ENCODE measurements at places on chromosomes 11 and 22.

GRCh38 chr11:76444065-76444383 is 794 bp upstream of the EMSY start:
- no peak for DNase-seq

DNA sequence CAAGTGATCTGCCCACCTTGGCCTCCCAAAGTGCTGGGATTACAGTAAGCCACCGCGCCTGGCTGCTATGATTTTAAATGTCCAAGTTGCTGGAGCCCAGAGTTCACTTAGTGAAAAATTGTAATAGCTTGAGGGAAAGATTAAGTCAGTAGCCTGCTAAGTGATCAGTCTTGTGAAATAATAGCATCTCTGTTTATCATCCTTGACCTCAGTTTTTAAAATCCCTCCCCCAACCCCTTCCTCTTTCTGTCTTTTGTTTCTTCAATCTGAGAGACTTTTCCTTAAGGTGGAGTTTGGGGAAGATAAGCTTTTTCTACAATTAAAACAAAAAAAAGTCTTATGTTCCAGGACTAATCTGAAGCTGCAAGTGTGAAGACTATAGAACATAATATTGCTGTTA is 6.4 kb downstream of the HIPK3 start:
- no peak for DNase-seq

- no peak for DNase-seq
Observed at GRCh38 chr11:126162306-126163030, 49.0 kb downstream of the RPUSD4 start.

DNA sequence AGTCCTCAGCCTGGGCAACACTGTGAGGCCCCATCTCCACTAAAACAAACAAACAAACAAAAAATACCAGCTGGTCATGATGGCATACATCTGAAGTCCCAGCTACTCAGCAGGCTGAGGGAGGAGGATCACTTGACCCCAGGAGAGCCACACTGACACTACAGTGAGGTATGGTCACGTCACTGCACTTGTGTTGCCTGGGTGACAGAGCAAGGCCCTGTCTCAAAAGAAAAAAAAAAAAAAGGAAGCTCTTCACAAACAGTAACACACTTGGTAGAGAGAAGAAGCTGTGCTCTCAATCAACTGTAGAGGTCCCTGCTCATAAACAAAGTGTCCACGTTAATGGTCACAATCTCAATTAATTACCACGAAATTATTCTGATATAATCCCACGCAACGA is 401.6 kb upstream of the CCDC90B start:
- DNase-seq: no peak

DNA sequence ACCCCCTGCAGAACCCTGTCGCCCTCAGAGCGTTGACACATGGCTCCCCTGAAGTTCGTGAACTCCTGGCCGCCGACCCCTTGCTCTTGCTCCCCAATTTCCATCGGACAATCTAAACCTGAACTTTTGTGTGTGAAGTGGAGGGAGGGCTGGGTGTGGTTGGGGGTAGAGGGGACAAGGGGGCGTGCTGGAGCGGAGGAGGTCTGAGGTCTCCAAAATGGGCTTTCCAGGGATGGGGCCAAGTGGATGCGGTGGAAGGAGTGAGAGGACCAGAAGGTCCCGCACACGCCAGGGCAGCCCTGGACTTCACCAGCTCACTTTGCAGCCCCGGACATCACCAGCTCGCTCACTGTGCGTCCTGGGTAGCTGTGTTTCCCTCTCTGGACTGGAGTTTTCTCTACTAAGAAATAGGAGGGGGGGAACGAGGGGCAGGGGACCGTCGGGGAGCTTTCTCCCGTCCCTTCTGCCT is 18.6 kb downstream of the CREB3L1 start:
- DNase-seq: no peak

DNA sequence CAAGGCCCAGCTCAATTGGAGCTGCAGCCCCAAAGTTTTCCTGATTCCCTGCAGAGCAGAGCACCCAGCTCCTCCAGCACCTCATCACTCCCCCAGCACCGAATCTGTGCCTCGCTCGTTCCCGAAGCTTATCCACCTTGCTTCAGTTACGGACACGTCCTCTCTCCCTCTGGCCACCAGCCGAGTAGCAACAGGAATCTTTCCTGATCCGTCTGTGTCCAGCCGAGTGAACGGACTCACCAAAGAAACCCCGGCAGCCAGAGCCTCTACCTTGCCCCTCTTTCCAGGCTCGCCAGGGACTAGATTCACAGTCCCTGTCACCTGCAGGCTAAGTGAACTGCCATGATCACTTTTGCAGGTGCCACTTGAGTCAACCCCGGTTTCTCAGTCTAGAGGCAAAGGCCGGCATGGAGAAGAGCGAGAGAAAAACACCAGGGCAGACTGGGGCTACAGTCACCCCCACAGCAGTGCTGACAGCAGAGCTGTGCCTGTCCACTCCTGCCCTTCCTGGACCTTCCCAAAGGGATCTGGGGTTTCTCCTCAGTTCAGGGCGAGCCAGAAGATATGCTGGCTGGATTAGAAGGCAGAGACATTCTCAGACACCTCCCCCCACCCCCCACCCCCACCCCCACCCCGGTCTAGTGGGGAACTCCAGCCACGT is 32.3 kb downstream of the BID start:
- DNase-seq: no peak

DNA sequence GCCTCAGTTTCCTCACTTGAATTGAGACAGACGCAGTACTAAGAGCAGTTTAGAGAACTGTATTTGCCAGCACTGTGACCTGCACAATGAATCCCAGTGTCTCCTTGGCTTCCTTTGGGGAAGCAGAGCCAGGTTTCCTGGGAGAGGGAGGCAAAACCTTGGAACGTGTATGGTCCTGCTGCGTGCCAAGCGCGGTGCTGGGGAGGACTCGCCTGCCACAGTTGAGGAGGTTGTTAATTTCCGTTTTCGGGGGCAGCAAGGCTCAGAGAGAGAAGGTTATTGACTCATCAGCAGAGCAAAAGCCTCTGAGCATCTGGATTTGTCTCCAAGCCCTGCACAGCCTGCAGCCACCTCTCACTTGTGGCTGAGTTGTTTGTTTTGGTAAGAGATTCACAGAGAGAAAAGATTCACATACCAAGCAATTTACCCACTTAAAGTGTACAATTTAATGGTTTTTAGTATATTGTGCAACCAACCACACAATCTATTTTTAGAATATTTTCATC is 10.8 kb downstream of the SYT12 start:
- DNase-seq: no peak

GRCh38 chr11:47123094-47123493 is 53.6 kb downstream of the ARFGAP2 start:
- DNase-seq: no peak

DNA sequence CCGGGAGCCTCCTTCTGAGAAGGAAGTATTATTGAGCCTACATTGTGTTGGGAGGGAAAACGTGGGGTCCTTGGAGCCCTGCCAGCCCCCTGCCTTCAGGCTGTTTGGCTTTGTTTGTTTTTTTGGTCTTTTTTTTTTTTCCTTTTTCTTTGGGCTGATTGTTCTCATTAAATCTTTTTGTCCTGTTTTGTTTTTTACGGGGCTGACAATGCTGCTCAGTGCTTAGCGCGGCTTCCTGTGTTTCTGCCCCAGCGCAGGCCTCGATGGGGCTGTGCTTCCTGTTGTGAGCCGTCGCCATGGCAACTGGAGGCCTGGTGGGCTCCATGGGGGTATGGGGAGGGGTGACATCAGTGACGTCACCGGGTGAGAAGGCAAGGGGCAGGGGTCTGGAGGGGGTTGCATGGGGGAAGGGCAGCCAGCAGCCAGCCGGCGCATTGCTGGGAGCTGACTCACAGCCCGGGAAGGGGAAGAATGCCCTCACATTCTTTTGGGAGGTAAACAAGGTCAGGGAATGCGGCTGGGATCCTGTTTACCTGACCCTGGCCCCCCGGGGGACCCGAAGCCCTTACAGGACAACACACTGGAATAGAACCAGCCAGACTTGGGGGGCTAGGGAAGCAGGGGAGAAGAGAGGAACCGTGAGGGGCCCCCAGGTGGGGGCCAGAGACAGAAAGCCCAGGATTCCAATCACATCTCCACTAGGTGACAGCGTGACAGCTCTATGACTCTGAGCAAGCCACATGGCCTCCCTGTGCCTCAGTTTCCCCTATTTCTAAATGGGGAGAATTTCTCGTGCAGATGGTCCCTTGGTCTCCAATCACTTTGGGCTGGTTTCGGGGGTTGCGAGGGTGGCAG is 22.2 kb upstream of the CBX7 start:
- DNase-seq: peak; percentile 70

DNA sequence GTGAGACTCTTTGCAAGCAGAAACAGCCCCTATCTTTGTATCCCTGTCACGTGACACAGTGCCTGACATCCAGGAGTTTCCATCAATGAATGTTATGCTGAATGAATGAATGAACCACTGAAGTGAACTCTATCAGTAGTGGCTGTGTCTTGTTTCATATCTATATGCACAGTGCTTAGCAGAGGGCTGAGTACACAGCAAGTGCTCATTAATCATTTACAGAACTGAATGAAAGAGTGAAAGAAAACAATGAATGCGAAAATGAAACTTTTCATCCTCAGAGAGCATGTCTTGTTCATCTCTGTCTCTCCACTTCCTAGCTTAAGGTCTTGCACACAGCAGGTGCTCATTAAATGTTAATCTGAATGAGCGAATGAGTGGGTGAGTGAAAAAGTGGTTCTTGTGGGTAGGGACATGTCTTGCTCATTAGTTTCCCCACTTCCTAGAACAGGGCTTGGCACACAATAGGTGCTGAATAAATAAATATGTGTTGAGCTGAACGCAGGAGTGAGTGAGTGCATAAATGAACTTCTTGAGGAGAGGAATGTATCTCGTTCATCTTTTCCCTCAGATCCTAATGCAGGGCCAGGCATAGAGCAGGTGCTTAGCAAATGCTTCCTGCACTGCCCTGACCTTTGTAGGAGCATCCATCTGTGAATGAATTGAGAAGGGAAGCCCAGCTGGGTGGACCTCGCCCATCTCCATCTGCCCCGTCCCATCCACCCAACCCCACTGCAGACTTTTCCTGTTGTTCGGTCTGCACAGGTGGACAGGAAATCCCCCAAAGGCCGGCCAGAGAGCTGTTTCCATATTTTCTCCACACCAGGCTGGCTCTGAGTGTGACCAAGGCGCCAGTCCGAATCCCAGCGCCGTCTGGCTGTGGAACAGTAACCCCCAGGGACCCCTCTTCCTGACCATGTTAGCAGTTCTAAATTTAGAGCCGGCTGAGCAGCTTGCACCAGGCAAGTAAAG is 113.4 kb upstream of the CRYBB3 start:
- peak; percentile 41 for DNase-seq

DNA sequence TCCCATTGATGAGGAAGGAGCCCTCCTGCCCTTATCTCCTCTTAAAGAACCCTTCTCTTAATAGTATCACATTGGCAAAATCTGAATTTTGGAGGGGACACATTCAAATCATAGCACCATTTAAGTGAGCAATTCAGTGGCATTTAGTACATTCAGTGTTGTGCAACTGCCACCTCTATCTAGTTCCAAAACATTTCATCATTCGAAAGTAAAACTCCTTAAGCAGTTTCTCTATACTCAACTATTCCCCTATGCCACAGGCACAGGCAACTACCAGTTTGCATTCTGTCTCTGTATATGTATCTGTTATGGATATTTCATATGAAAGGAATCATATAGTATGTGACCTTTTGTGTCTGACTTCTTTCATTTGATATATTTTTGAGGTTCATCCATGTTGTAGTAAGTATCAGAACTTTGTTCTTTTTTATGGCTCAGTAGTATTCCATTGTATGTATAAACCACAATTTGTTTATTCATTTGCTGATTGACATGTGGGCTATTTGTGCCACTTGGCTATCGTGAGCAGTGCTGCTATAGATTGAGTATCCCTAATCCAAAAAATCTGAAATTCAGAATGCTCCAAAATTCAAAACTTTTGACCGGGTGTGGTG is 22.9 kb downstream of the FAR1 start:
- DNase-seq: no peak

GRCh38 chr11:122181372-122181771 is 65.4 kb upstream of the BLID start:
- no peak for DNase-seq

DNA sequence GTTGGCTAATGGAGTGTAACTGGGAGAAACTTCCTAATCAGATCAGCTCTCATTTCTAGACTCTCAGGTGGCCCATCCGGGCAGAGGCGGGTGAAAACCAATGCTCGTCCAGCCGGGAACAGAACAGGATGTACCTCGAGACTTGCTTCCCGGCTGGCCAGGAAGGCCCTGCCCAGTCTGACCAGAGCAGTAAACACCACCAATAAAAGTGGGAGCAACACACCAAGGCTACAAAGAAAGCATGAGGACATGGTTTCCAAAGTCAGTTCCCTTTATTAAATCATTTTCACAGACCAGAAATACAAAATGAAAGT is 940 bp upstream of the TNKS1BP1 start:
- no peak for DNase-seq

DNA sequence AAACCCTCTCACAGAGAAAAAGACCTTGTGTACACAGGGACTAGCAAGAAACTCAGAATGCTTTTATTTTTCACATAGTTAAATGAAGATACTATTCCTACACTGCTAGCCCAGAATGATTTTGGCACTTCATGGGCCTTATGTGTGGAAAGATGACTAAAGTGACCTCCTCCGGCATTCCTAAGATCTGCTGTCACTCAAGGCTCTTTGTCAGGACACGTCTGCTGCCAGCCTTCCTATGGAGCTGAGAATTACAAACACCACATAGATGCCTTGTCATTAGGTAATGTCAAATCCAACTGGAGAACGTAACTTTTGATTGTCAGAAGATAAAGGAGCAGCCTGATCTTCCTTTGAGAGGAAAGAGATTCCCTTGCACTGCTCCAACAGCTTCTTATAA is 249.1 kb downstream of the FAT3 start:
- no peak for DNase-seq

GRCh38 chr22:24177456-24177855 is 3.8 kb upstream of the SUSD2 start:
- DNase-seq: no peak

- no peak for DNase-seq
Observed at GRCh38 chr11:62788991-62789390, 1.8 kb downstream of the TMEM179B start.

- DNase-seq: no peak
Observed at GRCh38 chr11:79173615-79174014, 267.2 kb downstream of the TENM4 start.

- DNase-seq: peak; percentile 55
Observed at GRCh38 chr22:40220316-40221054, 42.8 kb downstream of the TNRC6B start.

GRCh38 chr11:66892911-66893310 is 36.0 kb downstream of the LRFN4 start:
- DNase-seq: no peak

DNA sequence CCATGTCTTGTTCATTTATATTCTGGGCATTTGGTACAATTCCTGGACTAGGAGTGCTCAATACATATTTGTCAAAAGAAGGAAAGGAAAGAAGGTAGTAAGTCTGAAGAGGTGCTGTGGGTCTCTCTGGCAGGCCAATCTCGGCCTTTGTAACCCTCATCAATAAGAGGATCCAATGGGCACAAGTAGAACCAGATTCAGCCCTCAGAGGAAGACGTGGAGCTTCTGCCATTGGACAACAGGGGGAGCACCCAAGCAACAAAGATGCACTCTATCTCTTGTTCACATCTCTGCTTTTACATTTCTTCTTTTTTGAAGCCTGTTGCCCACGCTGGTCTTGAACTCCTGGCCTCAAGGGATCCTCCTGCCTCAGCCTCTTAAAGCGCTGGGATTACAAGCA is 2.2 kb upstream of the VPS11 start:
- DNase-seq: no peak

- DNase-seq: no peak
Observed at GRCh38 chr11:16876053-16876752, 137.8 kb downstream of the C11orf58 start.
